ENCODE measurements at places on chromosomes 12 and 14.

GRCh38 chr14:63510538-63510937, 32.6 kb downstream of the PPP2R5E start:
- DNase-seq, result no peak

GRCh38 chr12:98819821-98820404, 174.8 kb downstream of the APAF1 start:
- DNase-seq, result no peak

DNA sequence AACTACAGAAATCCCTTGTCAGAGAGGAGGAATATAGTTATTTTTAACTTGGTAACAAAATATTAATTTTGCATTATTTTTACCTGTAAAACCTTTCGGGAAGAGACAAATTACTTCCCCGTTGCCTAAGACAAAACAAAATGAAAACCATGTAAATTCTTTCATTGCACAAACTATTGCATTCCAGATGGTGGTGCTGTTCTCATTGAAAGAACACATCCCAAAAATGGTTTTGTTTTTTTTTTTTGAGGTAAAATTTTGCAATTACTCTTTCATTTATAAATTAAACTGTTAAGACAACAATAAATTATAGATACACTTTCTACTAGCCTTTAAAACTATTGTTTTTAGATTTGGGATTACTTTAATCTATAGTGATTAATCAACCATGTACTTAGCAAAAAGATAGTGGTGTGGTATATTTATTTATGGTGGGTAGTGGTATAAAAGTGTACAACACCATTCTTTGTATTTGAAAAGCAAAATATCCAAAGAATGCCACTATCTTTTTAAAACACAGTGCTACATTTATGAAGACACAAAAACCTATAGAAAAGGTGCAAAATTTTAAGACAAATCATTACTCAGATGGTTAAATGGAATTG, 115.5 kb downstream of the SLC38A1 start:
- no peak for DNase-seq

DNA sequence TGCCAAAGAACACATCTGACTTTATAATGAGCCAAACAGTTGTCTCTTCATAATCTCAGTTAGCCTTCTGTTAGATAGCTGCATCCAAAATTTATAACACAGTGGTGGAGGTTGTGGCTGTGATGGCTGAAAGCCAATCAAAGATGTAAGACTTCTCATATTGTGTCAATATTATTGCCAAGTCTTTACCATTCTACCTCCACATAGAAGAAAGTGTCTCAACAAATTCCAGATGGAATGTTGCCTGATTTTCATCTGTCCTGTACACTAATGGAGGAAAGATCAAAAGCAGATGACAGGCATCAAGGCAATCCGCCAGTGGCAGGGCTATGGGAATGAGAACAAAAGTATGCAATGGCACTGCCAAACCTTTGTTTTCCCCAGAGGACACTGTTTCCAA, 813.1 kb upstream of the NOVA1 start:
- DNase-seq, result no peak

- DNase-seq, result no peak
Measured at GRCh38 chr14:46496409-46496808, 155.2 kb downstream of the RPL10L start.
